ENCODE measurements at places on chromosomes 12 and 14.

DNA sequence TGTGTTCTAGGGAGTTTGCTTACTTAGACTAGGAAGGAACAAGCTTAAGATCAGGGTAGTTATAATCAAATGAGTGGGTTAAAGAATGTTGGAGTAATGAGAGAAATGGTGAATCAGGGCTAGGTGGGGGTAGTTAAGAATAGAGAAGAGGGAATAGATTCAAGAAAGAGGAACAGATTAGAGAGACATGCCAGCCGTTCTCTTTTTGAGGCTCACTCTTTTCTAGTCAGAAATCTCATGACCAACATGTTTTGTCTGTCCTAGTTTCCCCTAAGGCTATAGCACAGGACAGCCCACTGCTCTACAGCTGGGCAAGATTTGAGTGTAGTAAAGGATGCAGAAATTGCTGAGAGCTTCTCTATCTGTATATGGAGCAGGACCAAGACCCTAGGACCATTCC is 258.4 kb downstream of the AKAP6 start:
- no peak for DNase-seq

GRCh38 chr14:73358187-73358586 is 100.2 kb downstream of the NUMB start:
- no peak for DNase-seq

GRCh38 chr12:70408004-70408790 is 42.1 kb downstream of the KCNMB4 start:
- DNase-seq: no peak

- no peak for DNase-seq
Measured at GRCh38 chr12:114750917-114751316, 66.9 kb upstream of the TBX3 start.

- DNase-seq: no peak
Measured at GRCh38 chr12:66779466-66779865, 100.6 kb upstream of the GRIP1 start.

- no peak for DNase-seq
Measured at GRCh38 chr12:48764521-48764920, 24.4 kb downstream of the ADCY6 start.

- DNase-seq: no peak
Measured at GRCh38 chr14:35989736-35990135, 163.6 kb downstream of the BRMS1L start.

DNA sequence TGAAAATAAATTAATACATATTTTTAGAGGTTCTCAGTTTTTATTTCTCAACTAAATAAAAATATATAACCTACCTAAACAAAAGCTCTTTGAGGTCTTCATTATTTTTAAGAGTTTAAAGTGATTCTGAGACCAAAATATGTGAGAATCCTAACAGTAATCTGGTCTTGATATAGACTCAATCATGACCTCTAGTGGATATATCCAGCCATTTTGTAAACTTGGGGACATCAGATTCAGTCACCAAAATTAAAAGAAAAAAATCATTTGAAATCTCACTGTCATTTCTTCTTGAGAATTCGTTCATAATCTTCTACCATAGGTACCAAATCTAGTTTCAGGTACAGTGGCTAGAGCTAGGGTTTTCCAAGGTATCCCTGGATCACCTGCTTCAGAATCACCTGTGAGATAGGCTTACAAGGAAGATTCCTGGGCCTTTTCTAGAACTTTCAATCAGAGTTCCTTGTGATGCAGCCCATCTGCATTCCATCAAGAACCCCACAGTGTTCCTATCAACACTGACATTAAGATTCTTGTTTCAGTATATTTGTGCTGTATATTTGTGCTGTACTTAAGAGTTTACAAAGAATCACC is 214.9 kb downstream of the ADAMTS20 start:
- DNase-seq: no peak

GRCh38 chr12:9449181-9449580 is 158.5 kb downstream of the KLRB1 start:
- DNase-seq: no peak

DNA sequence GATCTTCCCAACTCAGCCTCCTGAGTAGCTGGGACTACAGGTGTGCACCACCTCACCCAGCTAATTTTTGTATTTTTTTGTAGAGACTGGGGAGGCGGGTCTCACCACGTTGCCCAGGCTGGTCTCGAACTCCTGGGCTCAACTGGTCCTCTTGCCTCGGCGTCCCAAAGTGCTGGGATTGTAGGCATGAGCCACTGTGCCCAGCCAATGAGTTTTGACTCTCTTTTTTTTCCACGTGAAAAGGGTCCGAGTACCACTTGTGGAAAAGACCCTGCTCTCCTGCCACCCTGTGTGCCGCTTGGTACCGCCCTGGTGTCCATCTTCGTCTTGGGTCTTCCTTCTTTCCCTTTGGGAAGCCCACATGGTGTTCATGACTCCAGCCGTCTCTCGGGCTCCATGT is 17.6 kb downstream of the TEDC1 start:
- no peak for DNase-seq

DNA sequence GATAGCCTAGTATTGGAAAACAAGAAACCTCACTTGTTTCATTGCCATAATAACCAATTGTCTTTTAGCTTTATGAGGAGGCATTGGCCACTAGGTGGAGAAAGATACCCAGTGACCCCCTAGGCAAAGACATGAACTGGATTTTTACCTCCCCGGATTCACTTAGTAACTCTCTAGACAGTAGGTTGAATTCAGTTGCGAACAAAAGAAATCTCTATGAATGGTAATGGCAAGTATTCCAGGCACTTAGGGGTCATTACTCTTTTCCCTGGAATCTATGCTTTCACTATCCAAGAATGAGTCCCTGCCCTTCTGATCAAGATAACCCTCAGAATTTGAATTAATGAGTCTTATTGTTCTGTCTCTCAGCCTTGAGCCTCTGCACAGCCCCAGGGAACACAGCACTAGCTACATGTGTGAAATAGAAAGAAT is 29.5 kb upstream of the RHOJ start:
- DNase-seq: no peak

DNA sequence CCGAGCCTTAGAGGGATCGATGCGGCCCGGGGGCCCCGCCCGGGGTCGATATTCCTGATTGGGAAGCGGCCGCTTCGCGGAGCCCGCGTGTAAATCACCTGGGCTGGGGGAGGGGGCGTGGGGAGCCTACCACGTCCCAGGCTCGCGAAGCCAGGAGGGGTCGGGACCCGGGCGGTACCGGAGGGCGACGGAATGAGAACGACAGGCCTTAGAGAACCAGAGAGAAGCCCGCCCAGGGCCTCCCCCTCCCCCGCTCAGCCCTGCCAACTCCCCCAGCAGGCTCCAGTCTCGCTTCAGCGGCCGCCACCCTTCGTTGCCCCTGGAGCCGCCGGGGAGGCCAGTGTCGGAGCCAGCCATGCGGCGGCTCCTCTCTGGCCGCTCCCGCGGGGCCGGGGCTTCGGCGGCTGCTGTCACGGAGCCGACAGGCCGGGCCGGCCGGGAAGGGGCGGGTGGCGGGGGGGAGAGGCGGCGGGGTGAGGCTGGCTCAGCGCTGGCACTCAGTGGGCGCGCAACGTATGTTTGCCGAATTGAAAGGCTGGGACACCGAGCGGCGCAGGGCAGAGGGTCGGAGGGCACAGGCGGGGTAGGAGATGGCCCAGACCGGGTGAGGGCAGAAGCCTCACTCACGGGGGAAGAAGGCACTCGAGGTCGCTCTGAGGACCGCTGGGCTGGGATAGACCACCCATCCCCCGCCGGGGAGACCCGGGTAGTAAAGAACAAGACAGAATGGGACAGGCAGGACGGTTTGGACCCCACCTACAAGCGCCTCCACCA is 1.4 kb upstream of the DNAJC22 start:
- DNase-seq: peak; percentile 93

- no peak for DNase-seq
Measured at GRCh38 chr12:56987011-56987410, 19.3 kb downstream of the ZBTB39 start.

DNA sequence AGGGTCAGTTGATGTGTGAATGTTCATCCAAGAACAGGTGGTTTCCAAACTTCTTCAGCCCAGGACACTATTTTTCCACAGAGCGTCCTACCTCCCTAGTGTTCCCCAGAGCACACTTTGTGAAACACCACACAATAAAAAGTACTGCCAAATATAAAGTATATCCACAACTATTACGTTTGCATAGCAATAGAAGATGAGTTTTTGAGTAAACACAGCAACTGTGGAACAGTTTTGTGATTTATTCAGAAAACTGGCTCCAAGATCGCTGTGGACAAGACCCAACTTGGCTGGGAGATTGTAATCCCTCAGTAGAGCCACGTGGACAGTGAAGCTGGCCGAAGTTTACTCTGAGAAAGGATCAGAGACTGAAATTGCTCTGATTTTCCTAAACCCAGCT is 14.5 kb upstream of the MAP1LC3B2 start:
- no peak for DNase-seq

DNA sequence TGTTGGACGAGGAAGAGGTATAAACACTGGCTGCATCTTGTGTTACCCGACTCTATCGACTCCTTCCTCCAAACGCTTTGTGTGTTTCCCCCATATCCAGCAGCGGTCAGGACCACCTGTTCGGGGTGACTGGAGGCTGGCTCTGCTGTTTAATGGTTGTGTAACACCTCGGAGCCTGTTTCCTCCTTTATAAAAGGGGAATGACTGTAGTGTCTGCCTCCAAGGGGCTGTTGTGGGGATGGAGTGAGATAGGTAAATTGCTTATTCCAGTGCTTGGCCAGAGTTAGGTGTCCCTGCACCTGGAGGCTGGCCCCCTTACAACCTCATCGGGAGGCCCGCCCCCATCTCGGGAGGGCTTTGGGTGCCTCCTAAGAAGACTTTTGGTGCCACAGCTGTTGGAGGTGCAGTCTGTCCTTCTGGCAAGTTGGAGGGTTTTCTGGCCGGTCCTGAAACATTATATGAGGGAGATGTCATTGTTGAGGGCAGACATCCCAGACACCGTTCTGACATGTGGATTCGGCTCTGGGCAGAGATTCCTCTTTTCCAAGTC is 1.1 kb downstream of the MLXIP start:
- DNase-seq: peak; percentile 33

GRCh38 chr12:85831327-85831990 is 4.8 kb downstream of the RASSF9 start:
- no peak for DNase-seq

DNA sequence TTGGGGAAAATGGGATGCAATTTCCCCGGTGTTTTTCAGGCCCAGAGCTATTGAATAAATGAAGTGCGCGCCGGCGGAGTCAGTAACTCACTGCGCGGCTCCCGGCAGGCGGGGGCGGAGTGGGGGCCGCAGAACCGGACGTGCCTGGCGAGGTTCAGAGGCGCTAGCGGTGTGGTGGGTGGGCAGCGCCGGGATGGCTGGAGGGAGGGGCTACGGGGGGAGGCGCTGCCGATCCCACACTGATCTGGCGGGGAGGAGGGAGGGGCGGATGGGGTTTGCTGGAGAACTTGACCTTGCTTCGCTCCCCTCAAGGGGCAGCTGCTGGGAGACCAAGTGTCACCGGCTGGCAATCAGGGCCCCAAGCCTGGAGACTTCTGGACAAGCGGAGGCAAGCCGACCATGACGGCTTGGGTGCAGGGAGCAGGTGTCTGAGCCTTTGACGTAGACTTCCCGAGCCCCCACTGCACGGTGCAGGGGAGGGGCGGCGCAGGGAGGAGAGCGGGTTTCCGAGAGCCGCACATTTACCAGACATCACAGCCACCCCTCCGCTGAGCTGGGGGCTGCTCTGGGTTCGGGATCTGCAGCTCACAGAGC is 174.1 kb upstream of the RTL1 start:
- DNase-seq: no peak

DNA sequence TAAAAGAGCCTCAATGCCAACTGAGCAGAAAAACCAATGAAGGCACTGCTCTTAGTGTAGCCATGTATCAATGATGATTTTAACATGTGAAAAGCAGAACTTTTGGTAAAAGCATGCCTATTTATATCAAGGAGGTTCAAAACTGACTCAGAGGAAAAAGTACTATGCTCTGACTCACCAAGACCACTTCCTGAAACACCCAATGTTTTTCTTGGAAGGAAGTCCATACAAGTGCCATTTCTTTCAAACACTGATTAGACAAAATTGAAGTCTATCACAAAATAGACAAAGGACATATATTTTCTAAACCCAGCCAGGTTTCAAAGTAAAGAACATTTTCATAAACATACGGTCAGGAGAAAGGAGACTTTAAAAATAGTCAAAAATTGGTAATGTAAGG is 88.6 kb downstream of the EPS8 start:
- no peak for DNase-seq

GRCh38 chr12:52026263-52026662 is 19.5 kb downstream of the TAMALIN start:
- no peak for DNase-seq

GRCh38 chr12:10409392-10409791 is at the start of gene KLRC4:
Gene KLRC4, minus strand, starts transcription at chr12:10409757. Its CDS starts 182 bp downstream, at chr12:10409575.
- no peak for DNase-seq

Data from thyroid gland (tissue), 4 donors.